ENCODE measurements at places on chromosomes 1 and 21.

GRCh38 chr1:156337888-156338179, 258 bp downstream of the CCT3 start:
- DNase-seq: no peak

DNA sequence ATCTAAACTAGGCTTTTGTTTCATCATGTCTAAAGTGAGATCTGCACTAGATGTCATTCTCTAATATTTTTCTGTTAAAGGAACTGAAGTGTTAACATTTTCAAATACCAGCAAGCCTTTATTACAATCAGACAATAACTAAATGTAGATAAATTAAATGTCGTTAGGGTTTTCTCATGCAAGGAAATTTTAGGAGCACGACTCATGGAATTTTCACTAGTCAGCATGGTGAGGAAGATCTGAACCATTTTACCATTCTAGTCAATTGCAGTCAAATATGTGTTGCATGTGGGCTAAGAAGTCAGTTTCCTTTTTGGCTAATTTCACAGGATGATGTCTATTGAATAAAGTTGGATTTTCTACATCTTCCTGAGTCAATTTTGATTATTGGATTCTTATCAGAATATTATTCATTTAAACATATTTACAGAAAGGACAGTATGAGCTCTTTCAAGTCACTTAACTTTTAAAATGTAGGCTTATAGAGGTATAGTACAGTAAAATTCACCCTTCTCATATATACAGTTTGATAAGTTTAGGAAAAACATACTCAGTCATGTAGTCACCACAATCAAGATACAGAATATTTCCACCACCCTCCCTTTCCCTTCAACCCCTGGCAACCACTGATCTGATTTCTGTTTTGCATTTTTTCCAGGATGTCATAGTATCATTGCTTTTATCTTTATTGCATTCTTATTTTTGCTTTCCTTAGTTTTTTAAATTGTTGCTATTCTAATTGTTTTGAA, 9.2 kb downstream of the GCSAML start:
- no peak for DNase-seq

- DNase-seq: no peak
Measured at GRCh38 chr1:27606708-27607238, 2.8 kb upstream of the AHDC1 start.

GRCh38 chr1:64875606-64876005, 90.7 kb downstream of the JAK1 start:
- no peak for DNase-seq

DNA sequence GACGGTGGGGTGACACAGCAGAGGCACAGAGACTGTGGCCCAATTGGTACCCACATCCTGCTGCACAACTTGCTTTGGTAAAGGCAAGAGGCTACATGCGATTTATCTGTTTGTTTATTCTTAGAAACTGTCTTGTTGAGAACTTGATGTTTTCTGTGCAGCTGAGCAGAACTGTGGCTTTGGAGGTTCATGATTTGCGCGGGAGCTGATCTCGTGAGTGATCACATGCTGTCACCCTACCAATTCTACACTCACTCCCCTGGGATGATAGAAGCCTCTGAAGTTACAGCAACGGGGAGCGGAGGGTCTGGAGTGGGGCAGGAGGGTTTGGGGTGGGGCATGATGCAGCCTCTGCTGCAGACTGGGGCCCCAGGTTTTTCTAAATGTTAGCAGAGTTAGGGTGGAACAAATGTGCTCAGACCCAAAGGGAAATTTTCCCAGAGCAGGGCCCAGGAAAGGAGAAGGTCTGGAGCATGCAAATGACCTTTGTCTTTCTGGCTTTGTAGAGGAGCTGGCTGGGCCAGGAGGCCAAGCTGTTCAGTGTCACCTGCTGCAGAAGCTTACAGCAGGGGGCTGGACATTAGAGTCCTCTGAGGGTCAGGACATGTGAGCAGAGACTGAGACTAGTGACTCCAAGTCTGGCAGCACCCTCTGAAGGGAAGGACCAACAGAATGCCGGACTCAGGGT, 83.6 kb downstream of the GRIK3 start:
- DNase-seq: no peak

- no peak for DNase-seq
Measured at GRCh38 chr1:240021709-240022108, 70.0 kb upstream of the FMN2 start.

- DNase-seq: peak; percentile 77
Measured at GRCh38 chr1:67500413-67500959, 70.3 kb upstream of the SERBP1 start.

GRCh38 chr1:193212637-193213036, 26.2 kb upstream of the B3GALT2 start:
- DNase-seq: no peak

DNA sequence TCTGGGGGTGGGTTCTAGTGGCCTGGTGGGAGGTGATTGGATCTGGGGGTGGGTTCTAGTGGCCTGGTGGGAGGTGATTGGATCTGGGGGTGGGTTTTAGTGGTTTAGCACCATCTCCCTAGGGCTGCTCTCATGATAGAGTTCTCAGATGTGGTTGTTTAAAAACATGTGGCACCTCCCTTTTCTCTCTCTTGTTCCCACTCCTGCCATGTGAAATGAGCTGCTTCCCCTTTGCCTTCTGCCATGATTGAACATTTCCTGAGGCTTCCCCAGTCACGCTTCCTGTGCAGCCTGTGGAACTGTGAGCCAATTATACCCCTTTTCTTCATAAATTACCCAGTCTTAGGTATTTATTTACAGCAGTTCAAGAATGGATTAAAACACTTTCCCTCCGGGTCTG, 327.3 kb upstream of the AJAP1 start:
- DNase-seq: no peak

DNA sequence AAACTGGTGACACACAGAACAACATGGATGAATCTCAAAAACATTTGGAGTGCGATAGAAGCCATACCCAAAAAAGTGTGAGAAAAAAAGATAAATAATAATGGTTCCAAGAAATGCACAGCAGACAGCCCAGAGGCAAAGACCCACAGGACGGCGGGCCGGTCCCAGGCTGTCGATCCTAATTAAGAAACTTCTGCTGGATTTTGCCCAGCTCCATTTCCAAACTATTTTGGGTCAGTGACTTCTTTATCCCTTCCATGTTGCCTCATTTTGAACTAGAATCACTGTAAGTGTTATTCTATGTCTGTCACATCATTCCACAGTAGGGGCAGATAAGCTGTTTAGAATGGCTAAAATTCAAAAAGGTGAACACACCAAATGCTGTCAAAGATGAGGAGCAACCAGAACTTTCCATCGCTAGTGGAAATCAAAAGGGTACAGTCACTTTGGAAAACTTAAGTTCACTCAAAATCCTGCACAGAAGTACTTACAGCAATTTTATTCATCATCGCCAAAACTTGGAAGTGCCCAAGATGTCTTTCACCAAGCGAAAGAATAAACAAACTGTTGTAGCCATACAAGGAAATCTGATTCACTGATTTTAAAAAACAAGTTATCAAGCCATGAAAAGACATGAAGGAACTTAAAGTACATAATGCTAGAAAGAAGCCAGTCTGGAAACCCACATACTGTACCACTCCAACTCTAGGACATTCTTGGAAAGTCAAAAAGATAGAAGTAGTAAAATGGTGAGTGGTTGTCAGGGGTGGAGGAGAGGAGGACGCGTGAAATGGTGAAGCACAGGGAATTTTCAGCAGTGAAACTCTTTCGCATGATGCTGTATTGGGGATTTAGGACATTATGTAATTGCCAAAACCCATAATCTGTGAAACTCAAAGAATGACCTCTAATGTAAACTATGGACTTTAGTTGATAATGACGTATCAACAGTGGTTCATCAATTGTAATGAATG, 7.5 kb downstream of the NBPF1 start:
- no peak for DNase-seq

GRCh38 chr21:42089093-42089631, 18.0 kb downstream of the UMODL1 start:
- peak; percentile 9 for DNase-seq

DNA sequence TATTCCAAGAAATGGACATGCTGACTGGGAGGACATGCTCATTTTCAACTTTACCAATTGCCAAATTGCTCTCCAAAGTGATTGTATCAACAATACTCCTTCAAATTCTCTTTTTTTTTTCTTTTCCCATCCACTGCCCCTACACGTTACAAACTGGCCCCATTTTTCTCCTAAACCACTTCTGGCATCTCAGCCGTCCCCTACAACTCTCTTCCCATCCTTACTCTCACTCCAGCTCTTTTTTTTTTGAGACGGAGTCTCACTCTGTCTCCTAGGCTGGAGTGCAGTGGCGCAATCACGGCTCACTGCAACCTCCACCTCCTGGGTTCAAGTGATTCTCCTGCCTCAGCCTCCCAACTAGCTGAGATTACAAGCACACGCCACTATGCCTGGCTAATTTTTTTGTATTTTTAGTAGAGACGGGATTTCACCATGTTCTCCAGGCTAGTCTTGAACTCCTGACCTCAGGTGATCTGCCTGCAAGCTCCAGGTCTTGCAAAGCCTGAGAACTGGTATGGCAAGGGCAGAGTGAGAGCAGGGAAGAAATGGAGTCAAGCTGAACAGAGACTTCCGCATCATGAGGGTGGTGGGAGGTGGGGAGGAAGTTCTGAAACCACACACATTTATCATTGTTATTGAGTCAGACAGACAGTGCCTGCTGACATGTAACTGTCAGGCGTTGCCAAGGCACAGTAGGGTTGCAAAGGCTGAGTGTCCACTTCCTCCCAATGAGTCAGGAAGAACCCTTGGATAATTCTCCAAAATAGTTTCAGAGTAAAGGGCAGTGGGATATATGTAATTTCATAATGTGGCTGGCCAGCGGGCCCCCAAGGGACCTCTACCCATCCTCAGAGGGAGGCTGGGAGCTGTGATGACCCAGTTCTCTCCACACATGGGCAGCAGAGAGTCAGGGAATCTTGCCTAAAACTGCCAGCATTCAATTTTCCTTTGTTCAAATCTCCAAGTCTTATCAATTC, 17.4 kb downstream of the CELA3A start:
- peak; percentile 41 for DNase-seq

DNA sequence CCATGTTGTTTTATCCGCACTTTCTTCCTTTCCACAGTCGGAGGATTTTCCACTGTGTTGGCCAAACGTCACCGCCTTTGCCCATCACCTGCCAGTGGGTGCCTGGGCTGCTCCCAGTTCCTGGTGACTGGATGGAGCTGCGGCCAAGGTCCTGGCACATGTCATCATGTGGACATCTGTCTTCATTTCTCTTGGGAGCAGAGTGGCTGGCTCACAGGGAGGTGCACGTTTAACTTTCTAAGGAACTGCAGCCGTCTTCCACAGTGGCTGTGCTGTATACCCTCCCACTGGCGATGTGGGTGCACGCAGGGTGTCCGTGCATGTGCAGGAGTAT, 19.5 kb upstream of the RNF223 start:
- no peak for DNase-seq

DNA sequence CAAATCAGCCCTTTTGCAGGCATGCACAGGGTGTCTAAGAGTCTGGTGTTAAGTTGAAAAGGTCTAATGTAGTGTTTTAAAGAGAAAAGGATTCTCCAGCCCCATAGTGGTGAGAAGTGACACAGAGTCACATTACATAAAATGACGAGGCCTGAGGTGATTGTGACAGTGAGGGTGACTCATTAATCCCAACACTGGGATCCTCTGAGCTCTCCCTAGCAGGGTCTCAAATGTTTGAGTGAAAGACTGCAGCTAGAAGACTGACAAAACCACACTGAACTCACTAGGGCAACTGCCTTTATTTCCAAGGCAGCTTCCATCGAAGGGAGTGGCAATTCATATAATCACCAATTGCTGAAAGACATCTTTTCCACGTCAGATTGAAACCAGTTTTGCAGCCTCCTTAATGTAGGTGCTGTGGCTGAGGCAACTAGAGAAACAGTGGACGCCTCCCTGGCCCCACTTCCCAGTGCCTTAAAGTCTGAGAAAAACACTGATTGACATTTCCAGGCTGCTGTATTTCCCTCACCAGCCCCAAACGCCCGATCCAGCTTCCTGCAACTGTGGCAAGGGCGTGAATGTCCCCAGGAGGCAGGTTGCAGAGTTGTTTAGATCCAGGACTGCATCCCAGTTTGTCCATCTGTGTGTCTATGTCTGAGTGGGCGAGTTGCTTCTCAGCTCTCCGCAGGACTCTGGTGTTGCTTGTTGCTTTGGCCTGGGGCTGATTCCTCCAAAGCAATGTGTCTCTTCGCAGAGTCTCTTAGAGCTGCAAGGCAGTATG, 81.4 kb downstream of the RUNX1 start:
- DNase-seq: no peak

DNA sequence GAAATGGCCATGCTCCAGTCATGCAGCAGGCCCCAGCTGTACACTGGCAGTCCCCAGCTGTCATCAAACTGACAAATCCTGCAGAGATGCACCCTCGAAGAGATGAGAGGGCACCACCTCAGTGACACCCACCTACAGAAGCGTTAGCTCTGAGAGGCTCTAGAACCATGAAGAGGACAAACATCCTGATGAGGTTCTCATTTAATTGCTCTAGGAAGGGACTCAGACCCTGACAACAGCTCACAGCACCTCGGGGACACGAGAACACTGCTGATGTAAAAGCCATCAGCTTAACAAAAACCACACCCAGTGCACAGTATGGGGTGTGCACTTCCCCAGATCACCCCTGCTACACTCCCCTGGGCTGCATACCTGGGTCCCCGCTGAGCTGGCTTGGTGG, 3.4 kb downstream of the ZNF496 start:
- DNase-seq: no peak

- DNase-seq: no peak
Measured at GRCh38 chr1:44717653-44718052, 13.3 kb downstream of the RNU5D-1 start.

GRCh38 chr1:98027103-98027705, 106.4 kb upstream of the DPYD start:
- no peak for DNase-seq

GRCh38 chr1:174894117-174894762, 105.5 kb upstream of the CACYBP start:
- no peak for DNase-seq

DNA sequence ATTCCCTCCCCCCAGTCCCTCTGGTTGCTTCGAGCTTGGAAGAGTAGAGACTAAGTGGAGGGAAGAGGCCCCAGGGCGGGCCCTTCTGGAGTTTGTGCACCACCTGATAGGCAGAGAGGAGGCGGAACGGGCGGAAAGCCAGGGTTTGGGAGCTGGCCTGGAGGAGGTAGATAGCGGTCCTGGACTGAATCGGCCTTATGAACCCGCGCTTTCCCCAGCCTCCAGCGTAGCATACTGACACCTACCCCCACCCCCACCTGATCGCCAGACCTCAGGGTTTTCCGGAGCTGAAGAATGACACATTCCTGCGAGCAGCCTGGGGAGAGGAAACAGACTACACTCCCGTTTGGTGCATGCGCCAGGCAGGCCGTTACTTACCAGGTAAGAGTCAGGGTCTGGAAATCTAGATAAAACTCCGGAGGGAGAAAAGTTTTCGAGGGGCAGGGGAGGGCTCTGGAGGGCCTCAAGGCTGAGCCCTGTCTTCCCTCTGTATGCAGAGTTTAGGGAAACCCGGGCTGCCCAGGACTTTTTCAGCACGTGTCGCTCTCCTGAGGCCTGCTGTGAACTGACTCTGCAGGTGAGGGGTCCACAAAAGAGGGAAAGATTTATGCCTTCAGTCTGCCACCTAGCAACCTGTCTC, 705 bp downstream of the UROD start:
- peak; percentile 15 for DNase-seq
